ENCODE measurements at places on chromosomes 2 and 18.

DNA sequence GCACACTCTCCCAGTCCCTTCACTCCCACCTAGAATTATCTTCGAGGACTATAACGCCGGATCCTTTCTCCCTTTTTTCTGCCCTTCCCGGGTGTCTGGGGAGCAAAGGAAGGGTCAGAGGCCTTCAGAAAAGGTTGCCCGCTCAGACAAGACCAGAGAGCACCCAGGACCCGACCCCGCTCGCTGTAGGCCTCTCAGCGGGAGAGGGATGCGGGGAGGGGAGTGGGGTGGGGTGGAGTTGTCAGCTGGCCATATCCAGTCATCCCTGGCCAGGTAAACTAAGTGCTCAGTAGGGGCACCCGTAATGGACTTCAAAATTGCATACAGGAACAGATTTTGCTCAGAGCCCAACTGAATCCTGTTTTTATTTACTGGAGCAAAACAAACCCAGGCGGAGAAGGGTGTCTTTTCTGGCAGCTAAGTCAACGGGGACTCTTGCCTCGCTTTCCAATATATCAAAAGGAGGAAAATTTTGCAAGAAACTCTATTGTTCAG is 65.0 kb downstream of the NOL4 start:
- no peak for DNase-seq

GRCh38 chr18:55163550-55163949 is 204.3 kb upstream of the CCDC68 start:
- no peak for DNase-seq

GRCh38 chr2:74010087-74010541 is 25.4 kb downstream of the TET3 start:
- no peak for DNase-seq

DNA sequence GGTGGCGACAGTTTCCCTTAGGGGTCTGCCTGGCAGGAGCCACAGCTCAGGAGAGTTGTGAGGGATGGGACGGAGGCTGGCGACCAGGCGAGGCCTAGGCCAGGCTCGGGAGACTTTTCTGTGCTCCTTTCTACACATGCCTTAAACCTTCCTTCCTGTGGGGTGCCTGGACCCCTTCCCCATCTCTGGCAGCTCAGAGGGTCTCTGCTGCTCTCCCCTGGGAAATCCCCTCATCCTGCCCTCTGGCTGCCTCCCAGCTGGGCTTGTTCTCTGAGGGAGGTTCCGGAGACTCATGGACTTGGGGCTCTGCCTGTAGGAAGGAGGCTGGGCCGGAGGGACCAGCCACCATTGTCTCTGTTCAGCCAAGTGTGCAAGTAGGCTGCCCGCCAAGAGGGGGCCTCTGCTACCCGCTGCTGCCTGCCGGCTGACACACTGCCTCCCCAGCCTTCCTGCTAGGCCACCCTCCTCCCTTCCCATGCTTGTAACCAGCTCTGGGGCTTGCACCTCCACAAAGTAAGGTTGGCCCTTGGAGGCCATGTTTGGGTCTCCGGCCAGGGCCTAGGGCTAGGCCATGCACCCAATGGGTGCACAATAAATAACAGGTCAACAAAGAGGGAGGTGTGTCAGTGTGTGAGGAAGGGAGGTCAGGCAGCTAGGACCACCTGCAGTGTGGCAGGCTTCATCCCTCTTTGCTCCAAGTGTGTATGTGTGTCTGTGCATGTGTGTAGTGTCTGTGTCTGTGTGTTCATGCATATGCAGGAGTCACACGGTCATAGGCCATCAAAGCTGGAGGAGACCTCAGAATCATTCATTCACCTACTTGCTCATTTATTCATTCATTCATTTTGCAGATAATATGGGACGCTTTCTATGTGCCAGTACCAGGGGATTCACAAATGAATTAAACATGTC is 28.8 kb downstream of the PSD4 start:
- peak; percentile 21 for DNase-seq

DNA sequence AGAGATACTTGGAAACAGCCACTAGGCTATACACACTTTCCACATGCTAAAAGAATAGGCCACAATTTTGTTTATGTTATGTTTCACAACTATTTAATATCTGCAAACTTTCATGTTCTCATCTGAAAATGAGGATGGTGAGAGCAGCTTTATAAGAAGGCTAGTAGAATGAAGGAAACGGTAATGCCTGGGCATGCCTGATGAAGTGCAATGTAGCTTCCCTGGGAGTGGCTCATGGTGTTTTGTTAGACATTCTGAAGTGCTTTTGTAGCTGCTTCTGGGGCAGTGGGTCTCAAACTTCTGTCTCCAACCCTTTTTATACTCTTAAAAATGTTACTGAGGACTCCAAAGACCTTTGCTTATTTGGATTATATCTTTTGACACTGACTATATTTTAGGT is 193.3 kb upstream of the VWC2L start:
- DNase-seq: no peak

- no peak for DNase-seq
Observed at GRCh38 chr2:239146741-239147181, 254.1 kb downstream of the HDAC4 start.

GRCh38 chr2:207970826-207971180 is 54.5 kb downstream of the PLEKHM3 start:
- DNase-seq: no peak

- DNase-seq: no peak
Observed at GRCh38 chr18:12005538-12006487, 24.5 kb downstream of the IMPA2 start.

- DNase-seq: no peak
Observed at GRCh38 chr2:11473659-11474433, 7.9 kb upstream of the E2F6 start.

- no peak for DNase-seq
Observed at GRCh38 chr2:15872854-15873253, 67.5 kb upstream of the MYCN start.

DNA sequence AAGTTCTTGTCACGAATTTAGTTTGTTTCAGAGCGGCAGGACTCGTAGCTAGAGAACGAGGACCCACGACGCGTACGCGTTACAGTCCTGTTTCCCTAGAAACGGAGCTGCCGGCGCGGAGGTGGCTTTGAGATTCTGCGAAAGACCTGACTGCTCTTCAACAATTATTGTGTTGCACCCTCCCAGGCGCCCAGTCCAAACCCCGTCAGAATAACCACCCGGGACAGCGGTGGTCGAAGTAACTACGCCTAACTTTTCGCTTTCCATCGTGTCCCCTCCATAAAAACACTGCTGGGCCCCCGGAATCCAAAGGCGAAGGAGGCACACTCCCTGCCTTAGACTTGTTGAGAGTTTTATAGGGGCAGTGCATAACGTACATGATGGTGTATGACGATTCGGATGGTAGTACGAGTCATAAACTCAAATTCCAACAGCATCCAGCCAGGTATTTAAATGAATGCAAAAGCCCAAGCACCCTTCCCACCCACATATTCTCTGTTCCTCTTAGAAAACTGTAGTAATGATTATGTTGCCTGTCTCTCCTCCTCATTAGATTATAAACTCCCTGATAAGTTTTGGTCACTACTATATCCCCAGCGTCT is 651 bp upstream of the STAM2 start:
- DNase-seq: no peak

- no peak for DNase-seq
Observed at GRCh38 chr2:96119389-96119751, 3.0 kb upstream of the ADRA2B start.

- DNase-seq: no peak
Observed at GRCh38 chr2:169739351-169739750, 5.7 kb downstream of the KLHL23 start.

DNA sequence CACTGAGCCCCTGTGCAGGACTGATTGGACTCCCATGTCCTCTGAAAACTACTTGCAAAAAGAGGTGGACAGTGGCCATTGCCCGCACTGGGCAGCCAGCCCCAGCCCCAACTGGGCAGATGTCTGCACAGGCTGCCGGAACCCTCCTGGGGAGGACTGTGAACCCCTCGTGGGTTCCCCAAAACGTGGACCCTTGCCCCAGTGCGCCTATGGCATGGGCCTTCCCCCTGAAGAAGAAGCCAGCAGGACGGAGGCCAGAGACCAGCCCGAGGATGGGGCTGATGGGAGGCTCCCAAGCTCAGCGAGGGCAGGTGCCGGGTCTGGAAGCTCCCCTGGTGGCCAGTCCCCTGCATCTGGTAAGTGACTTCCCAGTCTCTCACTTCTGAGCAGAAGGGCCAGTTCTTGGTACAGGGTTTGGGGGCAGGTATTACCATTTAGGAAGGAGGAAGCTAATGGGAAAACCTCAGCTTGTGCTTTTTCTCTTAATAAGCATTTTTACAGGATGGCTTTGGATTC is 44.1 kb downstream of the TNFRSF11A start:
- no peak for DNase-seq

DNA sequence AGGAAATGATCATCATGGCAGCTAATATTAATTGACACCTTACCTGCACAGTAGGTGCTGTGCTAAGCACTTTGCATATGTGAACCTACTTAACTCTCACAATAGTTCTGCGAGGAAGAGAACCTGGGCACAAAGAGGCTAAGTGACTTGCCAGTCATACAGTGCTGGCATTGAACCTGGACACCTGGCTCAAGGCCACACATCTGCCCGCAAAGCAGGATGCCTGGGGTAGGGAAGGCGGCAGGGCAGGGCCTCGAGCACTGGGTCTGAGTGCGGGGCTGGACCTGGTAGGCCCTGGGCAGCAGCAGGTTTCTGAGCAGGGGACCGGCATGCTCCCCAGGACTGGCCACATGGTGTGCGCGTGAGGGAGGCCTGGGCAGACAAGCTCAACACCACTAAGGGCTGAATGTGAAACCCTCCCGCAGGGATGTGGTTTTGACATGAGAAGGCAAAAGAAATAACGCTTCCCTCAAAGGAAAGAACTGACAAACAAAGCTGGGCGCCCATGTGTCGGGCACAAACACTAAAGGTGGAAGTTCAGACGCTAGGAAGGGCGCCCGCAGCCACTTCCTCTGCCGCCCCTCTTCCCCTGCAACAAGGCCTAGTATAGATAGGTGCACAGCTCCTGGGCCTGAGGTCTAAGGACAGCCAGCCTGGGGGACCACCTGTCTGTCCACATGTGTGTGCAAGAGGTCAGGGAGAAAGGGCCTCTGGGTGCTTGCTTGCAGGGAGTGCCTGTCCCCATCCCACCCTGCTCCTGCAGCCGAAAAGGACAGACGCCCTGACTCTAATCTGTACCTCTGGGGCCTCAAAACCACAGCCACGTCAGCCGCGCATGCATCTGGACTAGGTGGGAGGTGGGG is 92.5 kb downstream of the ZFP36L2 start:
- DNase-seq: no peak

GRCh38 chr2:112164876-112165275 is 26.7 kb downstream of the FBLN7 start:
- DNase-seq: no peak

- DNase-seq: peak; percentile 77
Observed at GRCh38 chr2:173205375-173205774, 129.7 kb downstream of the MAP3K20 start.

- no peak for DNase-seq
Observed at GRCh38 chr2:168466834-168467565, 10.9 kb downstream of the CERS6 start.

GRCh38 chr18:59140302-59140885 is 710 bp downstream of the SEC11C start:
- DNase-seq: no peak

GRCh38 chr2:119319593-119319992 is 47.0 kb downstream of the C2orf76 start:
- no peak for DNase-seq

DNA sequence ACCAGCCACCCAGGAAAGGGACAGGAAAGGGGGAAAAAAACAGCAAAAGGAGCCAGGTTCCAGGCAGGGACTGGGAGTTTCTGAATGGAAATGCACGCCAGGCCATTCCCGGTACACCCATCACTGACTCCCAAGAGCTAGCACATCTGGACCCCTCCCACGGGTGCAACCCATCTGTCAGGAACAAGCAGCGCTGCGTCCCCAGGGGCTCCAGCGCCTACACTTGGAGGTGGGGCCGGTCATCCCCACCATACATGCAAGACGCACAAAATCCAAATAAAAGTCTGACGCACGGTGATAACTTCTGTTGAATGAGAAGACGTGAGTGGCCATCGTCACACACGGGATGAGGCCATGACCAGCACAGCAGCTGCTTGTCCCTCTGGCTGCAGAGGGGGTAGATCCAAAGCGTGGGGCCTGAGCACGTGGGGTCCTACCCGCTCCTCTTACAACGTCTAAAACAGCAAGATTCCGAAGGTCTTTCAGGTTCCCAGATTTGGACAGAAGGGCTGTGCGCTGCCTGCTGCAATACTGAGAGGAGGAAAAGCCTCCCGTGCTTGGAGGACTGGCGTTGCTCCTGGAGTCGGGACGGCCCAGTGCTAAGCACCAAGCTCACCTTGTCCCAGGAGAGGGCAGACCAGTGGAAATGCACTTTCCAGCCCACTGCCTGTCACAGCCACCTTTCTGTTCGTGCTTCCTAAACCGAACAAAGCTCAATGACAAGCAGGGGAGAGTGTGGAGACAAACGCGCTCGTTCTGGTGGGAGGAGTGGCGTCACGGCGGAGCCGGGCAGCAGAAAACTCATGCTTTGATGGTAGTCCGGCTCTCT is 68.9 kb downstream of the NDUFA10 start:
- no peak for DNase-seq

- DNase-seq: no peak
Observed at GRCh38 chr2:174996622-174997021, 8.6 kb downstream of the CHN1 start.

- DNase-seq: no peak
Observed at GRCh38 chr2:128809880-128810279, 491.2 kb upstream of the HS6ST1 start.

- peak; percentile 54 for DNase-seq
Observed at GRCh38 chr2:37523814-37524362, 147.6 kb downstream of the CDC42EP3 start.

DNA sequence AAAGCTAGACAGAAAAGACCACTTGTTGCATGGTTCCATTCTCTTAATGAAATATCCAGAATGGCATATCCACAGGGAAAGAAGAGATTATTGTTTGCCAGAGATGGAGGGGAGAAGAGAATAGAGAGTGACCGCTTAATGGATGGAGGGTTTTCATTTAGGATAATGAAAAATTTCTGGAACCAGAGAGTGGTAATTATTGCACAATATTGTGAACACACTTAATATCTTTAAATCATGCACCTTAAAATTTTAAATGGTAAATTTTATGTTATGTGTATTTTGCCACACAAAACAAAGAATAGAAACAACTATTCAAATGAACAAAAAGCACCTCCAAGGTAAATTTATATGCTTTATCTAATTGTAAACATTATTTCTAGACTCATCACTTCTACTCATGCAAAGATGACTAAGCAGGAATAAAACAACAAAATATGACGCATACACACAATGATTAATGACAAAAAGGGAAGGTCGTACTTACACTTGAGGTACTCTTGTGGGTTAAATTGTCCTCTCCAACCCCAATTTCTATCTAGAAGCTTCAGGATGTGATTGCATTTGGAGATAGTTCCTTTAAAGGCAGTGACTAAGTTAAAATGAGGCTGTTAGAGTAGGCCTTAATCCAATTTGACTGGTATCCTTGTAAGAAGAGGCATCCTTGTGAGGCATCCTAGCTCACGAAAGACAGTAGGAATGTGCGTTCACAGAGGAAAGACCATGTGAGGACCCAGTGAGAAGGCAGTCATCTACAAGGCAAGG is 18.7 kb upstream of the DHRS9 start:
- DNase-seq: no peak

GRCh38 chr2:46290078-46290477 is 7.1 kb upstream of the EPAS1 start:
- no peak for DNase-seq
